ENCODE measurements at places on chromosomes 5 and 9.

GRCh38 chr9:137313326-137313936 is 11.4 kb upstream of the NRARP start:
- no peak for DNase-seq

GRCh38 chr9:98538203-98538602 is 170.5 kb downstream of the GABBR2 start:
- no peak for DNase-seq

GRCh38 chr5:66515209-66515608 is 81.0 kb upstream of the MAST4 start:
- no peak for DNase-seq

GRCh38 chr5:68319706-68320412 is 104.3 kb downstream of the PIK3R1 start:
- DNase-seq, result no peak

- DNase-seq, result no peak
Measured at GRCh38 chr9:8694983-8695588, 895.5 kb upstream of the DMAC1 start.

Measured in stimulated activated CD4-positive, alpha-beta T cell treated with anti-CD3 and anti-CD28 coated beads, TNF-alpha, amount 100 ng/mL, for 24 hours (primary cell).